ENCODE measurements at places on chromosomes 5 and 9.

DNA sequence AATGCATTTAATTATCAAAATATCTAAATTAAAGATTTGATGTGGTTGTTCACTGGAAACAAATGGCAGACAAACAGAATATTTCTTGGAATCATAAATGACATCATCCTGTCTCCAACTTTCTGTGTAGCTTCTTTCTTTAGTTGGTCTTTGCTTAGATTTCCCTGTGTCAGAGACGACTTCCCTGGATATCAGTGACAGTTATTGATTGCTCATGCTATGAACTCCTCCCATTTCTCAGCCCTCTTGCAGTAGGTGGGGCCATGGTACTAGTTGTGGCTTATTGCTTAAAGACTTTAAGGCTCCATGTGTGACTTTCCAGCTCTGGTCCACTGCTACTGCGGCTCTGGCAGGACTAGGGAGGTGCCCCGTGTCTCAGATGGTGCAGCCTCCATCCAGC is 592.6 kb downstream of the MTRR start:
- no peak for DNase-seq

GRCh38 chr9:121598965-121599871 is 52.2 kb upstream of the DAB2IP start:
- no peak for DNase-seq

DNA sequence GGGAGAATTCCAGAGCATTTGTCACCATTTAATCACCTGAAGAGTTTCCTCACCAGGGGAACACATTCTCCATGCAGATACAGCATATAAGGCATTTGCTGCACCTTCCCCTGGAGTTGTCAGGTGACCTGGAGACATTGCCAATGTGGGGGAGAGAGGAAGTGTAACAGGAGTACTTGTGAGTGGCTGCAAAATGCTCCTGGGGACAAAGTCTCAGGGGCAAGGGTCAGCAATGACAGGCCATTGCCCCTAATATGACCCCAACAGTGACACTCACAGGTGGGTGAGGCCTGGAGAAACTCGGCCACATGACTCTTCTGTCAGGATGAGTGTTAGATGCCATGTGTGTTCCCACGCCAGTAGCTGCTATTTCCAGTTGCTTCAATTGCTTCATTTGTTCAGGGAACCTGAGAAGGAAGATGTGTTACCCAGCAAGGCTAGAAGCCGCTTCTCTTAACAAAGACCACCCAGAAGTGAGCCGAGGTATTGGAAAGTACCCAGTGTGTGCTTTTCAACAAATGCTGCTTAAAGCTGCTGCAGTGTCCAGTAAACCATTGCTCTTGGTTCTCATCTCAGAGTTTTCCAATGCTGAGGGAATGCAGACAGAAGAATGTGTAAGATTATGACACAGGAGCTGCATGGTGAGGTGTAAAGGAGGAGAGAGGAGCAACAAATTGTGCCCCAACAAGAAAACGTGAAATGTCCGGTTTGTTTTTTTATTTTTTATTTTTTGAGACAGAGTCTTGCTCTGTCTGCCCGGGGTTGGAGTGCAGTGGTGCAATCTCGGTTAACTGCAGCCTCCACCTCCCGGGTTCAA is 128.2 kb upstream of the SLC44A1 start:
- no peak for DNase-seq

DNA sequence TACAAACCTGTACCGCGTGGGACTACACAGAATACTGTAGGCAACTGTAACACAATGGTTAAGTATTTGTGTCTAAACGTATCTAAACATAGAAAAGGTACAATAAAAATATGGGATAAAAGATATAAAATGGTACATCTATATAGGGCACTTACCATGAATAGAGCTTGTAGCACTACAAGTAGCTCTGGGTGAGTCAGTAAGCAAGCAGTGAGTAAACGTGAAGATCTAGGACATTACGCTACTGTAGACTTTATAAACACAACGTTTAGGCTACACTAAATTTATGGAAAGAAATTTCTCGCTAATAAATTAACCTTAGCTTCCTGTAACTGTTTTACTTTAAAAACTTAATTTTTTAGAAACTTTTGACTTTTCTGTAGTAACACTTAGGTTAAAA is 46.5 kb downstream of the MRPS27 start:
- DNase-seq = no peak

GRCh38 chr9:134413890-134414623 is 87.8 kb downstream of the RXRA start:
- DNase-seq = no peak

- DNase-seq = no peak
These were observed 139.0 kb upstream of the ITGA1 start for GRCh38 chr5:52648726-52649125.

GRCh38 chr5:133842846-133843611 is 125.4 kb downstream of the C5orf15 start:
- no peak for DNase-seq

DNA sequence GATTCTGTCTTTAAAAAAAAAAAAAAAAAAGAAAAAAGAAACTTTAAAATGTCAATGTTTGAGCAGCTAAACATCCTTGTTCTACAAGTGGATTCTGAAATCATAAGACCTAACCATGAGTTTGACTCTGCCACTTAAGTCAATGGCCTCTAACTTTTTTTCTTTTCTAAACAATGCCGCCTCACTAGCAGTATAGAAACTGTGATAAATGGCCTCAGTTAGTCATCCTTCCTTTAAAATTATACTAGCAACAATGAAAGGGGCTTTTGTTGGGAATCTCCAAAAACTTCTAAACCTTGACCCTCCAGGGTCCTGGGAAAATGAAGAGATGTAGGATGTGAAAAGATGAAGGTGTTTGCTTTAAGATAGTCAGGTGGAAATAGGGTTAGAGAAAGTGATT is 71.1 kb downstream of the FBXL7 start:
- no peak for DNase-seq

DNA sequence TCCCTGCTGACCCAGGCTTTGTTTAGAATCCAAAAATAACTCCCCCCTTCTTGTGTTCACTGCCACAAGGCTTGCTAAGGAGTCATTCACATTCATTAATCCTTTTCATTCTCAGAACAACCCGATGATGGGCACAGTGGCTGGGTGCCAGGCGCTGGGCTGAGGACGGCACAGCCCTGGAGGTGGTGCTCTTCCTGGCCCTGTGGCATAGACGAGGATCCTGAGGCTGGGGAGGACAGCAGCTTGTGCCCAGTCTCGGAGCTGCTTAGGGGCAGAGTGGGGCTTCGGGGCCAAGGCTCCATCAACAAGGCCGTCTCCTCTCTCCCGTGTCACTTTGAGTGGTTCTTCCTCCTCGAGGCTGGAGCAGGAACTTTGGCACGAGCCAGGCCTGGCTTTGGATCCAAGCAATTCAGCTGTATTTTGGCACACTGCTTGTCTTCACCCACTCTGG is 166.7 kb downstream of the TTLL11 start:
- no peak for DNase-seq

- DNase-seq = no peak
These were observed 218.5 kb downstream of the PLK2 start for GRCh38 chr5:58241389-58241788.

DNA sequence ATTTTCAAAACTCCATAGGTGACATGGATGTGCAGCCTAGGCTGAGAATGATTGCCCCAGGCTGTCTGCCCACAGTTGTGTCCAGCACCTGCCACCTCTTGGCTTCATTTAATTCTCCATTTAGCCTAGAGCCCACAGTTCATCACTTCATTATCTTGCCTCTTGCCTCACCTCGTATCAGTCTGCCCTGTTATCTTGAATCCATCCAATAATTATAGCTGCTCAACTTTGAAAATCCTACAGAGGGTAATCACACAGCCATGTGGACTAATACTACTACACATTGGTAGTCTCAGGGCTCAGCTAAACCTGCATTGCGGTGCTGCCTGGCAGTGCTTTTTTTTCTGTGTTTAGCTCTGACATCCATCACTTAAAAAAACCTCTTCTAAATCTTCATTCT is 7.4 kb downstream of the UGCG start:
- no peak for DNase-seq

- no peak for DNase-seq
These were observed 42.8 kb upstream of the SH3GL2 start for GRCh38 chr9:17536027-17536426.

GRCh38 chr9:16294133-16294770 is 576.2 kb downstream of the BNC2 start:
- DNase-seq = no peak

DNA sequence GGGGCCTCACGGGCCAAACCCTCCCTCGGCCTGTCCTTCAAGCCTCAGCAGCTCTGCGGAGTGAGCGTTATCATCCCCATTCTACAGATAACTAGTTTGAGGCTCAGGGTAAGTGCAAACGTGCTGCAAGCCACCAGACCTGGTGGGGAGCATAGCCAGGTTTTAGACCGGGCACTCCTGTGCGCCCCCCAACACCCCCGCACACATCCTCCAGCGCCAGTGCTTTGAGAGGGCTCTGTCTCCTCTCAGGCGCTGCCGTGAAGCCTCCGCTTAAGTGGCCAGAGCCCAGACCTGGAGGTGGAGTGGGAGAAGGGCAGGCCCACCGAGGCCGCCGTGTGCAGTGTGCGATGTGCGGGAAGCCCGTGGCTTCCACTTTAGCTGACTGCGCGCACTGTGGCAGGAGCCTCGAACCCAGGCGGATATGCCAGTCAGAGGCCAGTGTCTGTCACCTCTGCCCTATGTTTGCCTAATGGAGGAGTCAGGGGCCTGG is 1.6 kb upstream of the MGAT1 start:
- DNase-seq = no peak

- DNase-seq = no peak
These were observed 142.2 kb downstream of the MED27 start for GRCh38 chr9:131937451-131937850.

- DNase-seq = no peak
These were observed 8.6 kb downstream of the NR5A1 start for GRCh38 chr9:124498499-124499146.

DNA sequence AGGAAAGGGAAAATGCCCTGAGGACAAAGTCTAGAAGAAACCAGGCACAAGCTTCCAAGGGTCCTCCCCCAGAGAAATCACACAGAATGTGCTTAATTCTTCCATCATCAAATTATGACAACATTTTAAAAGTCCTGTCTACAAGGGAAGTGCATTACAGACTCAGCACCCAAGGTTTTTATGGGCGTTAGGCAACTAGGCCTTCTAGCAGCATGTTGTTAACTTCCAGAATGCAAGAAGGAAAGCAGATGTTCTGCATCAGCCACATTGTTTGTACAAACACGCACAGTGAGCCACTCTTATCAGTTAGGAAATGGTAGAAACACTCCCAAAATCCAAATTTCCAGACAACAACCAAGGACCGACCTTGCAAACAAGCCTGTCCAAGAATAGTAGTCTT is 26.5 kb downstream of the SMC5 start:
- DNase-seq = no peak

DNA sequence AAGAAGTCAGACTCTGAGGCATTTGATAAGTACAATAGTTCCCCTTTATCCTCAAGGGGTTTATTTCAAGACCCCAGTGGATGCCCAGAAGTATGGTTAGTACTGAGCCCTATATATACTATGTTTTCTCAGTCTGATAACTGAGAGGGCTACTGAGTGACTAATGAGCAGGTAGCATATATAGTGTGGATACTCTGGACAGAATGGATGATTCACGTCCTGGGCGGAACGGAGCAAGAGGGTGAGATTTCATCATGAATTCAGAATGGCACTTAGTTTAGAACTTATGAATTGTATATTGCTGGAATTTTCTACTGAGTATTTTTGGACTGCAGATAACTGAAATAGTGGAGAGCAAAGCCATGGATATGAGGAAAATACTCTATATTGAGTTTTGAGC is 457.6 kb downstream of the PLK2 start:
- DNase-seq = no peak

- DNase-seq = no peak
These were observed 98.2 kb upstream of the GRHPR start for GRCh38 chr9:37324261-37324683.

- no peak for DNase-seq
These were observed 182.3 kb downstream of the MACROH2A1 start for GRCh38 chr5:135216471-135217343.

DNA sequence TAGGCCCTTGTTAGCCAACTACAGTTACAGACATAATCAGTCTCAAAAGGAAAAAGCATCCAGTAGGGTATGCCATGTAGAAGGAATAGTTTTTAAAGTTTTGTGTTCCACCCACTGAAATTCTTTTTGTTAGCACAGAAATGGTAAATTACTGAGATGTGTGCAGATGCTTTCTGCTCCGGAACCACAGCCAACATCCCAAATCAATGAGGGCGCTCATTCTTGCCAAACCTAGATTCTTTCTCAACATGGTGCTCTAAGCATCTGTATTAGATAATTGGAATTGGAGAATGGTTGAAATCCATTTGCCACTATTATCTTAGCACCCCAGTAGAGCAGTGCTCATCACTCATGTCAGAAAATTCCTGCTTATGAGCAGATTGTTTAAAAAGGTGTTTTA is 127.8 kb downstream of the SEC61B start:
- DNase-seq = no peak

GRCh38 chr9:88889386-88889785 is 101.9 kb upstream of the S1PR3 start:
- DNase-seq = no peak

GRCh38 chr9:133111808-133112662 is 9.0 kb downstream of the RALGDS start:
- no peak for DNase-seq

DNA sequence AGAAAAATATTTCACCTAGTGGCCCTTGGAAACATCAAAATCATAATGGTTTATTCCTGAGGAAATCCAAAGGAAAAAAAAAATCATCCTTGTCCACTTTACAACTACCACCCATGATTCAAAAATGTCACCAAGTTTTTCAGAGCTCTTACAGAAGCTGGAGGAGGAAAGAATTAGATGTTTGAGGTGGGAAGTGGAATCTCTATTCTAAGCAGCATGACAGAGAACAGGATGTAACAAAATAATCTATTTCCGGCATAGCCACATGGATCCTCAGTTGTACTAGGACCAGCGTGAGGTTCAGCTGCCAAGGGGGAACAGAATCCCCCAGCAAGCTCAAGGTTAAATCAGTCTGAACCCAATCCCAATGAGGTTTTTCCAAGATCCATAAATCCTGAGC is 40.2 kb downstream of the FBXW11 start:
- no peak for DNase-seq

DNA sequence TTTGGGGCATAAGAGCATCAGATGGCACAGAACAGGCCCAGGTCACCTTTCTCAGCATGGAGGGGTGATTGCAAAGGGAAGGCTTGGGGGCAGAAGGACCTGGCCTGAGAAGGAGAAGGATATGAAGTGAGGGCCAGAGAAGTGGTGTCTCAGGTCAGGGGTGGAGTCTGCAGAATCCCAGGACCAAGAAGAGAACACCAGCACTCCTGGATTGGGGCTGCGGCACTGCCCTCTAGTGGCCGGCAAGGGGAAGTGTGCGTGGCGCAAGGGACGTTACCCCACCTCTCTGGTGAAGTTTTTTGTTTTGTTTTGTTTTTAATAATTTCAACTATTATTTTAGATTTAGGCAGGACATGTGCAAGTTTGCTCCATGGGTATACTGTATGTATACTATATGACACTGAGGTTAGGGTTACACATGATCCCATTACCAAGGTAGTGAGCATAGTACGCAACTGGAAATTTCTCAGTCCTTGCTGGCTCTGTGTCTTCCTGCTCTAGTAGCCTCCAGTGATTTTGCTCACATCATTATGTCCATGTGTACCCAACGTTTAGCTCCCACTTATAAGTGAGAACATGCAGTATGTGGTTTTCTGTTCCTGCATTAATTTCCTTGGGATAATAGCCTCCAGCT is 1548.6 kb downstream of the EFNA5 start:
- DNase-seq = no peak

- no peak for DNase-seq
These were observed 173.3 kb downstream of the FGF18 start for GRCh38 chr5:171592736-171593135.
